ENCODE measurements at places on chromosomes 16 and 17.

DNA sequence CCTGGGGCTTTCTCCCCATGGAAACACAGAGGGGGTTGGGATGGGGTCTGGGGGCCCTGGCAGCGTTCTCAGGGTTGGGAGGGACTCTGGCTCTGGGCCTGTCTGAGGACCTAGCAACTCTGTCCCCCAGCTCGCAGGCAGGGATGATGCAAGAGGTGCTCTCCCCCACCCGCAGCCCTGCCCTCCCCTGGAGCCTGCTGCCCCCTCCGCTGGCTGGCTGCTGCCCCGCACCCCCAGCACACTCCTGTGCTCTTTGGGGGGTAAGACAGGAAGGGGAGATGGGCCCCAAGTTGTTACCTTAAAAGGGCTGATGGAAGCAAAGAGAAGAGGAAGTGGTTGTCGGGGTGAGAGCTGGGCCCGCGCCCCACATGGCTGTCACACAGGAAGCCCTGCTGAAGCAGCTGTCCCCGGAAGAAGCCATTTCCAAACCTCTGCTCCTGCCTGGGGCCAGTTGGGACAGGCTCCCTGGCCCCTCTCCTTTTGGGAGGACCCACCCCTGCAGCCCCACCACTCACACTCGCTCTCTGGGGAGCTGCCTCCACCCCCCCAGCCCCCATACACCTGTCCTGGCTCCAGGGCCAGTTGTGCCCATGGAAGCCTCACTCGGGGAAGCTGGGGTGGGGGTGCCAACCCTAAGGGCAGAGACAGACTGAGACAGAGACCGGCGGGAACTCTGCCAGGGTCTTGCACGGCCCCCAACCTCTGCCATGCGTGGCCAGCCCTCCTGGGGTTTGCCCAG lies 2.5 kb downstream of the CORO1A start:
- peak; percentile 63 for DNase-seq

- DNase-seq, result no peak
Observed at GRCh38 chr17:55546991-55547664, 35.9 kb upstream of the SMIM36 start.

GRCh38 chr17:48100160-48100559 lies 1.1 kb downstream of the CBX1 start:
- no peak for DNase-seq

DNA sequence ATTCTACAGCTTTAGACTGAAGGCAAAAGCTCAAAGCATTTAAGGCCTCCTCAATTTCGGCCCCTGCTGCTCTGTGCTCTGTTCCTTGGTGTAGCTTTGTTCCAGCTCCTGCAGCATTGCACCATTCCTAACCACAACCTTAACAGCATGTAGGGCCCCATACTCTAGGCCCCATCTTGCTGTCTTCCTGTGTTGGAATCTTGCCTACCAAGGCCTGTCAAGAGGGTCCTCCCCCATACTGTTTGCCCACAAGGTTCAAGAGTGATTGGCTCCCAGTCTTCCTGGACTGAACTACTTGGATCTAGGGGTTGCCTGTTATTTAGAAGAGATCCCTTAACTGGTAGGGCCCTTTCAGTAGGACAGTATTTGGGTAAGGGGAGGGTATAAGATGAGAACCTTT lies 26.8 kb downstream of the TRPV2 start:
- DNase-seq, result no peak

GRCh38 chr16:6573577-6573976 lies 759.1 kb upstream of the RBFOX1 start:
- DNase-seq, result no peak

GRCh38 chr17:46020023-46020761 lies 21.1 kb downstream of the STH start:
- DNase-seq, result peak; percentile 22

DNA sequence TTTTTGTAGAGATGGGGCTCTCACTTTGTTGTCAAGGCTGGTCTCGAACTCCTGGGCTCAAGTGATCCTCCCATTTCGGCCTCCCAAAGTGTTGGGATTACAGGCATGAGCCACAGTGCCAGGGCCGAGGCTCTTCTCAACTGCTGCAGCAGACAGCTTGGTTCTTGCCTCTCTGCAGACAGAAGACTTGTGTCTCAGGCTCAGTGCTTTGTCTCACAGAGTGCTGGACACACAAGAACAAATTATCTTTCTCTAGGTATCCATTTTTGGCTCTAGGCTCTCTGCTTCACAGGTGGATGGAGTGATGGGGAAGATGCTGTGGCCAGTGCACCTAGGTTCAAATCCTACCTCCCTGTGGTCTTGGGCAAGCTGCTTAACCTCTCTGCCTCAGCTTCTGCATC lies 80.8 kb upstream of the RNU2-1 start:
- no peak for DNase-seq

- DNase-seq, result no peak
Observed at GRCh38 chr17:40251576-40251975, 32.5 kb downstream of the WIPF2 start.

GRCh38 chr16:2178321-2179106 lies 17.9 kb downstream of the CASKIN1 start:
- DNase-seq, result no peak

DNA sequence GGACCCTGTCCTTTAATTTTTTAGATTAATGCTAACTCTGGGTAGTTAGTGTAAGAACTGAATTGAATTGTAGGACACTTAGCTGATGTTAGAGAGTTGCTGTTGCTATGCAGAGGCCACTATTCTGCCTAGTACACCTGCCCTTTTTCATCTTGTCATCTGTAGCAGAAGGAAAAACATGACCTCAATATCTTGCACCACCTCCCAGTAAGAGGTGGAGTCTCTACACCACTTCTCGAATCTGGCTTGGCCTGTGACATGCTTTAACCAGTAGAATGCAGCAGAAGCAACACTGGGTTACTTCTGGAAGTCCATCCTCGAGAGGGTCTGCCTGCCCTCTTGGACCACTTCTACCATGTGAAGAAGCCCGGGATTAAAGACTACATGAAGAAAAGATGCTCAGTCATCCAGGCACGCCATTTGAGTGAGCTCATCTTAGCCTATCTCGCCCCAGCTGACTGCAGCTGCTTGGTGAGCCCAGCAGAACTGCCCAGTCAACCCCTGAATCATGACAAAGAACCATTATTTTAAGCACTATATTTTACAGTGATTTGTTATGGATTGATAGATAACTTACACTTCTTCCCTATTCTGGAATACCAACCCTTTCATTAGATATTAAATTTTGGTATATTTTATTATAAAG lies 153.5 kb downstream of the MYO1D start:
- no peak for DNase-seq

GRCh38 chr17:81553616-81554181 lies 1.5 kb upstream of the FAAP100 start:
- no peak for DNase-seq

DNA sequence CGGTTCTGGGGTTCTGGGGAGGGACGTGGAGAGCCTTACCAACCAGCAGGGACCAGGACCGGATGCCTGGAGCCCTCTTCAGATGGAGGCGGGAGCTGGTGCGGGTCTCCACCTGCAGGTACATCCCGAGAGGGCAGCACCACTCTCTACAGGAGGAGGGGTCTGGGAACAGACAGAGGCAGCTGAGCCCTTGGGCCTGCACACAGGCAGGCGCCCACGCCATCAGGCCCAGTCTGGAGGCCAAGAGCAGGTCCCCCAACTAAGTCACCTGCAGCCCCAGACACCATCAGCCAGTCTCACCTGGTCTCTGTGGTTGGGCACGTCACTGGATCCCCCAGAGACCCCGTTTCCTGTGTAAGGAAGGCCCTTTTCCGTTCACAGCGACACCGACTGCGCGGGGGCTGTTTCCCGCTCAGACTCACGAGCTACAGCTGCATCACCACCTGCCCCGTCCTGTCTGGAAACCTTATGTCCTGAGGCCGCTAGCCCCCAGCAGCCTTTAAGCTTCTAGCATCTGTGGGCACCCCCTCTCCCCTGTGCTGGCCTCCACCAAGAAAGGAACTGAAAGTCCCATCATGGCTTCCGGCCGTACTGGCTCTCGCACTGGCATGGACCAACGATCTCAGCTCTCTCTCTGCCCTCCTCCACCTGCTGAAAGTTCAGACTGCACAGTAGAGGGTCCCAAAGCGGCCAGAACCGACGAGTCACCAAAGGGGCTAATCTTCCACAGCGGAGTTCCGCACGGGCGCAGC lies 1.2 kb downstream of the CYBC1 start:
- DNase-seq, result peak; percentile 31

- no peak for DNase-seq
Observed at GRCh38 chr16:80077696-80078095, 463.1 kb upstream of the DYNLRB2 start.

DNA sequence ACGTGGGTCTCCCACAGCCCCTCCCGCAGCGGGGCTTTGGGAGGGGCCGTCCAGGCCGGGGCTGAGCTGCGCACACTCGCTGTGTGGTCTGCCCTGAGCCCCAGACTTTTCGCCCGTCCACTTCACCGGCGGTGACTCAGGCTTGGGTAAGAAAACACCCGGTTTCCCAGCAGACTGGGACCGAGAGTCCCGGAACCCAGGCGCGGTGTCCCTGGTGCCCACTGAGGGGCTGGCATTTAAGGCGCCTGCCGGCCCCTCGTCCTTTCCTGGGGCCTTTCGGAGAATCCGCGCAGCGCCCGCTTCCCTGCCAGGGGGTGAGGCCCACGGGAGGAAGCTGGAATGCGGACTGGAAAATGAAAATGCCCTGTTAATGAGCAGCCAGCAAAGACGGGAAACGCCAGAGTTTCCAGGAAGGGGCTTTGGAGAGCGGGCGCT lies 100.3 kb downstream of the C16orf95 start:
- DNase-seq, result no peak

- no peak for DNase-seq
Observed at GRCh38 chr17:69760562-69760961, 314.5 kb upstream of the KCNJ16 start.

DNA sequence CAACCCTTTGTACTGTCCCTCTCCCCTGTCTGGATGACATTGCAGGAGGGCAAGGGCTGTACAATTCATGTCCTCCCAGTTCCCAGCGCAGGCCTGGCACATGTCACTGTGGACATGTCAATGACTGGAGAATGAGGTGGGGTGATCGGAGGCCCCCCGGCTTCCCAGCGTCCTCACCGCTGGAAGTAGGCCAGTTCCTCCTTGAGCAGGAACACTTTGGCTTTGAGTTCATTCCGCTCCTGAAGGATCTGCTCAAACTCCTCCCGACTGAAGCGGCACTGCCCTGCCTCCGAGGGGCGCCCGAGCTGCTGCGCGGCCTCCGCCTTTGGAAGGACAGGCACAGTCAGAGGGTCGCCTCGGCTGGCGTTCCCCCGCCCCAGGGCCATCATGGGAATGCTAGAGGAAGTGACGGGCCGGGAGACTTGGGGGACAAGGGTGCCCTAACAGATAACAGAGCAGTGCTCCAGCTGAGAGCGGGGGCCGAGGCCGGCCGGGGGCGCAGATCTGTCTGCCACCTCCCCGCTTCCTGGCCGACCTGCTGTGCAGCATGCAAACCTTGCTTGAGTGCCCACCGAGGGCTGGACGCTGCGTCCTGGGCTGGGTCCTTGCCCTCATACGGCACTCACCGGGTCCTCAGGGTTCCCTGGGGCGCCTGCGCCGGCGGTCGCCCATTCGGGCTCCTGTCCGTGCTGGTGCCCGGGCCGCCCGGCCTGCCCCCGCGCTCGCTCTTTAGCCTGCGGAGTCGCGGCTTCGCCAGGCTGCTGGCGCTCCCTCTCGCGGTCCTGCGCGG lies 1.3 kb downstream of the RILP start:
- no peak for DNase-seq

- DNase-seq, result no peak
Observed at GRCh38 chr17:61423967-61424649, 24.5 kb downstream of the TBX2 start.

DNA sequence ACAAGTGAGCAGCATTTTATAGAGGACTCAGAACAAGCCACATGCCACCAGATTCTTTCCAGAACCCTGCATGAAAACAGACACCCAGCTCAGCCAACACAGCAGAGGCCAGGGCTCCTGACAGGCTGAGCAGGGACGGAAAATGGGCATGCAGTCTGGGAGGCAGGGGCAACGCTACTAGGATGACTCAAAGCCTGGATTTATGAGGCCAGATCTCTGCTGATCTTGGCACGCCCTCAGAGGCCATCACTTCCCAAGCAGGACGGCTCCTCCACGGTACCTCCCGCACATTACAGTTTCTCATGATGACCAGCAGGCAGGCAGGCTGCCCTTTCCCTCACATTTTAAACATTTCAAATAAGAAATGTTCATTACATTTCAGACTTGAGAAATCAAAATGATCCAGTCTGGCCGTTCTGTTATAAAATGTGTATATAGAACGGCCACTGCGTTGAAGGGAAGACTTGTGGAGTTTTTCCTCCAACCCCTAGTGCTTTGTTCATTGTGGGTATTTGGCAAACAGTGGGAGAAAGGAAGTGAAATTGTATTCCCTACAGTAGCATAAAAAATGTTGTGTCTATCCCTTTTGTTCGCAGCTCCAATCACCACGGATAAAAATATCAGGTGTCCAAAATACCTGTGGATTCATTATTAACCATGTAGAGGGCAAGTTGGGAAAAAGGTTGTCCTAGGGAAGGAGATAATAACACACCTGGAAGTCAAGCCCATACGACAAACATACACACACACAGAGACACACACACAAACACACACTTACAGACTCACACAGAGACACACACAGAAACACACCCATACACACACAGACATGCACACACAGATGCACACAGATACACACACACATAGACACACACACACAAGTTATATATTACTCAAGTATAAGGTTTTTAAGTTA lies 64.8 kb upstream of the ADAMTS18 start:
- no peak for DNase-seq

- peak; percentile 38 for DNase-seq
Observed at GRCh38 chr17:67829331-67829730, 4.0 kb downstream of the BPTF start.

DNA sequence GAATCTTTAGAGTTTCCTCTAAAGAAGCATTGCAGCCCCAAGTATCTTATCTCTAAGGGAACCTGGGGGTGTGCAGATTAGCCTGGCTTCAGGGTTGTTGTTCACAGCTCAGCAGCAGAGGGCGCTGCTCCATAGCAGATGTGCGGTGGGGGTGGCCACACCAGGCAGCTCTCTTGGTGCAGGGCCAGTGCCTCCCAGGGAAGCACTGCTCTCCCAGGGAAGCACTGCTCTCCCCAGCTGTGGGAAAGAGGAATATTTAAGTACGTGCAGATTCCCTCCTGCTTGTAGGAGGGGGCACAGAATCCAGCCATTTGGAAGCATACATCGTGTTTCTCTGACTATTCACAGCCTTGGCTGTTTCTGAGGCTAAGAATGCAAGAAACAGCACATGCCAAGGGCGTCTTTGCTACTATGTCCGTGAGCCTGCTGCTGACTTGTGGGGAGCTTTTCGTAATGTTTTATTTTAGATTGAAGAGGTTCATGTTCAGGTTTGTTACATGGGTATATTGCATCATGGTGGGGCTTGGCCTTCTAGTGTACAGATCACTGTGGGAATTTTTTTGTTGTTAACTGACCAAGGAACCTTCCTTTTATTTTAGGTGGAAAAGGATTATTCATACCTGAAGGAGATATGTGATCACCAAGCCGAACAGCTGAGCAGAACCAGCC lies 217.8 kb downstream of the SPECC1 start:
- DNase-seq, result peak; percentile 61

DNA sequence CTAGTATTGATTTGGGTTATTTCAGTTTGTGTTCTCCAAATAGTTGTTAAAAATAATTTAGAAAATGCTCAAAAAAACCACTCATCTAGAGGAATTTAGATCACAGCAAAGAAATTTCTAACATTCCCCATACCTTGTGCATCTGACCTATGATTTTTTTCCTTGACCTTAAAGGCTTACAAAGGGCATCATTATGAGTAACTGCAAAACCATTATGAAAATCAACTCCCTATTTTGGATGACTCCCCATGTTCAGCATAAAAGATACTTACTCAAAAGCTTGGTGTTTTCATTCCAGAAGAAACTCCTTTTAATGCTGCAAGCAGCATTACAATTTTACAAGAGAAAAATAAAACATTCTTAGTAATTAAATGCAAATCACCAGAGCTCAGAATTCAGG lies 83.2 kb downstream of the GRIN2A start:
- no peak for DNase-seq

GRCh38 chr17:27968206-27968732 lies 74.2 kb upstream of the NLK start:
- no peak for DNase-seq

Data from stimulated activated CD4-positive, alpha-beta T cell treated with anti-CD3 and anti-CD28 coated beads, Interleukin-12 subunit alpha, Interleukin-12 subunit beta, amount 100 ng/mL, for 24 hours (primary cell).